ENCODE measurements at places on chromosomes 4 and X.

DNA sequence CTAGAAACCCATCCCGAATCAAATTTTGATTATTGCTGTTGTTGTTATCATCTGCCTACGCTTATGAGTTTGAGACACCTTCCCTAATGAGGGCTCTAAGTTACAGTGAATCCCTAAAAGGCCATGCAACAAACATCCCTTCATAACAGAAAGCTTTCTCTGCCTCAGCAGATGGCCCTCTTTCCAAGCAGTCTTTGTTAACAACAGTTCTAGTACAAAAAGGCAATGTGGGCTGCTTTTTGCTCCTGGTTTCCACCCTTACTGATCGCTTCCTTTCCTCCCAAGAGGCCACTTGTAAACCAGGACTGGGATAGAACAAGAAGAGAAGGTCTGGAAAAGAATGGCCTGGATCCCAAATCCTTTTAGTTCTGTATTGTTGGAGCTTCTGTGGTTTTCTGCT, 24.2 kb downstream of the GPC4 start:
- no peak for DNase-seq

DNA sequence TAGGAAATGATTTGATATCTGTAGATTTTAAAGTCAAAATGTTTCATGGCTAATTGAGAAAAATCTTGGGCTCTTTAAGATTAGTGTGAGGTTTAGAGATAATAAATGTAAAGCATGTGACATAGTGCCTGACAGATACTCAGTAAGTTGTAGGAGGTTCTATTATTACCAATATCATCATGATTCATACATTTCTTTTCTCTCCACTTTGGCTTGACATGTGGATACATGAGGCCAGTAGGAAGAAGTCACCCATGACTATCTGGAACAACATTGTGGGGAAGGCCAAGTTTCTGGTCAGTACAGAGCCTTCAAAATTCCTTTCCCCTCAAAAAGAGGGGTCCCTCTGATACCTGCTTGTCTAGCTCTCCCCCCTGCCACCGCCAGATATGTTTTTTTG, 91.2 kb upstream of the SORBS2 start:
- DNase-seq, result no peak

DNA sequence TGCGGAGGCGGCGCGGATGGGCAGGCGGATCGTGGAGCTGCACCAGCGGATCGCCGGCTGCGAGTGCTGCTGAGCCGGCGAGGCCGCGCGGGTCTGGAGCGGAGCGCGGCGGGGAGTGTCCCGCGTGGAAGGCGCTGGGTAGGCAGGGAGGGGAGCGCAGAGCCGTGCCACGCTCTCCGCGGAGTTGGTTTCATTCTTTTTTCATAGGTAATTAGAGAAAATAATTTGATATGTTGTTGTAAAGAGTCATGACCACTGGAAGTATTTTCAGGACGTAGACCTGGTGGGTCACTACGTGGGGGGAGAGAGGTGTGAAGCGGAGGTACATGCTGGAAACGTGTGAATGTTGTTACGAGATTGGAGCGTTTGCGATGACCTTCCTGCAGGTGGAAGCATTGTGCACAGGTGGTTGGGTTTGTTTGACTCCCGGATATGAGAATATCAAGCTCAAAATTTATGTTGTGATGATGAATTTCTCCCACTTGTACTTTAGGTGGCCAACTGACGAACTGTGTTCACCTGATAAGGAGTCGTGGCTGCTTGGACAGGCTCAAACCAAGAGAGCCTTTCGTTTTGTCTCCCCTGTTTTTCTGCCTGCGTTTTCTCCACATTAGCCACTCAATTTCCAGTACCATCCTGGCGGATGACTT, 19.1 kb upstream of the S100P start:
- no peak for DNase-seq

GRCh38 chrX:154516656-154517100, 646 bp upstream of the FAM3A start:
- DNase-seq, result no peak

DNA sequence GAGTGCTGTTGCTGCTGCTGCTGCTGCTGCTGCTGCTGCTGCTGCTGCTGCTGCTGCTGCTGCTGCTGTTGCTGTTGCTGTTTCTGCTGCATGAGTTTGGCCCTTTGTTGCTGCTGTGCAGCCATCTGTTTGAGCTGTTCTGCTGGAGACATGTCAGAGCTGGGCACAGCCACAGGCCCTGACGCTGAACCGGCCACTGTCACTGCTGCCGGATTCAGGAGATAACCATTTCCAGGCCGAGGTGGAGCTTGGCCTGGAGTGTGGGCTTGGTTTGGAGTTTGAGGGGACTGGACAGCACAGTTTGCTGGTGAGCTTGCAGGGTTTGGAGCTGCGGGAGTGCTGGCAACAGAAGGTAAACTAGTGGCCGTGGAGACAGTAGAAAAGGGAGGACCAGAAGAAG, 224.3 kb downstream of the MGST2 start:
- no peak for DNase-seq

GRCh38 chr4:169437299-169438047, 166.7 kb upstream of the SH3RF1 start:
- DNase-seq, result no peak

Data from hepatic stellate cell (primary cell).